ENCODE measurements at places on chromosomes 7 and 10.

GRCh38 chr10:95360122-95360714 lies 69.4 kb upstream of the PDLIM1 start:
- no peak for DNase-seq

- DNase-seq: no peak
Measured at GRCh38 chr10:62463364-62463763, 89.2 kb downstream of the ZNF365 start.

DNA sequence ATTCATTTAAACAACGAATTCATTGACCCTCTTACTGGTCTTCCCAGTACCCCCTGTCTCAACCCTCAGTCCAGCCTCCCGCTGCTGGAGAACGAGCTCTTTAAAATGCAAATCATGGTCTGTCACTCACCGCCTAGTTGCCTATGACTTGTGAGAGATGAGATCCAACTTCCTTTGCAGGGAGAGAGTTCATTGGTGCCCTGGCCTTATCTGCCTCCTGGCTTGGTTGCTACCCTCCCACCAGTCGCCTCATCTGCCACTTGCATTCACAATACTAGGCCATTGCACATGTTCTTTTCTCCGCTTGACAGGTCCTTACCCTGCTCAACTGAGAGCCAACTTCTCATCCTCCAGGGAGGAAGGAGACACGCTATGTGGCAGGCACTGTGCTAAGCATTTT lies 54.0 kb upstream of the MXI1 start:
- no peak for DNase-seq

GRCh38 chr7:28180364-28181147 lies at the start of gene JAZF1:
TSS of gene JAZF1 (minus strand) at chr7:28180795.
- DNase-seq: peak; percentile 85

- DNase-seq: no peak
Measured at GRCh38 chr7:85004402-85004801, 182.5 kb downstream of the SEMA3D start.

- peak; percentile 9 for DNase-seq
Measured at GRCh38 chr7:10475940-10476641, 497.6 kb upstream of the PHF14 start.

GRCh38 chr7:3358991-3359390 lies 57.9 kb downstream of the SDK1 start:
- no peak for DNase-seq

Data from neural progenitor cell (in vitro differentiated cells).